ENCODE measurements at places on chromosomes 13 and 19.

DNA sequence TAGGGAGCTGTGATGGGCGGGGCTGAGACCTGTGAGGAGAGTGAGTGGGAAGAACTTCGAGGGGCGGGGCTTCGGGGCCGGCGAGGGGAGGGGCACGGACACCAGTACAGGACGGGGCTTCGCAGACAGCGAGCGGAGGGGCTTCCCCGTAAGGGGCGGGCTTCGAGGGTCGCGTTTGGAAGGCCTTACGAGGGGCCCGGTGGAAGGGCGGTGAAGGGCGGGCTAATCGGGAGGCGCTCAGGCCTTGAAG, 4.1 kb upstream of the EMP3 start:
- peak; percentile 85 for DNase-seq

GRCh38 chr19:6765738-6766356, 1.4 kb downstream of the SH2D3A start:
- no peak for DNase-seq

DNA sequence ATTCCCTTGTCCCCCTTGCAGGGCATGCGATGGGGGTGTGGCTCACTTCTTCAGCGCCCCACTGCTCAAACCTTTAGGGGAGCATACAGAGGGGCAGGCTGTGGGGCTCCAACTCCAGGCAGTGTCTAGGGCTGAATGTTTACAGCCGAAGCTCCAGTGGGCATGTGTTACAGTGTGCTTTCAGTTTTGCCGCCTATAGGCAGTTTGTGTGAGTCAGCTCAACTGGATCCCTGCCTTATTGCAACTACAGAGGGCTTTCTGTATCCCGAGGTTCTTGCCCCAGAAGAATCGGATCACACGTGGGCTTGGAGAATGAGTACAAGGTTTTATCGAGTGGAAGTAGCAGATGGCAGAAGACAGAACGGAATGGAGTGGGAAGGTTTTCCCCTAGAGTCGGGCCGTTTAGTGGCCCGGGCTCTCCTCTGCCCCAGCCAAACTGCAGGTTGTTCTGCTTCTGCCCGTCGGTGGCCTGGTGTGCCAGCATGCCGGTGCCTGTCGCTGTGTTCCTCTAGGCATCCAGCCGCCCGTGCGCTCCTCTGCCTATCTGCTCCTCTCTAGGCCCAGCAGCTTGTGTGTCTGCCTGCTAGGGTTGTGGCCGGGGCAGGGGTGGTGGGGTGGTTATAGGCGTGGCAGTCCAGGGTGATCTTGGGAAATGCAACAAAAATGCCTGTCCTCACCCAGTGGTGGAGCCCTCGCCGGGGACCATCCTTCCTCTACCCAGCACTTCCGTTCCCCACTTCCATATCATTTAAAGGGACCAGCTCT, 435.9 kb upstream of the SGCG start:
- DNase-seq, result no peak

GRCh38 chr19:50314724-50315708, 14.2 kb downstream of the KCNC3 start:
- DNase-seq, result no peak

GRCh38 chr13:21150013-21150412, 26.3 kb downstream of the SKA3 start:
- no peak for DNase-seq
